ENCODE measurements at places on chromosomes 6 and 20.

GRCh38 chr20:433300-433975 lies 25.3 kb downstream of the RBCK1 start:
- DNase-seq = peak; percentile 64

- DNase-seq = no peak
Observed at GRCh38 chr6:46234156-46234556, 63.4 kb upstream of the ENPP5 start.

GRCh38 chr6:127136786-127137185 lies 18.3 kb downstream of the RSPO3 start:
- DNase-seq = no peak

DNA sequence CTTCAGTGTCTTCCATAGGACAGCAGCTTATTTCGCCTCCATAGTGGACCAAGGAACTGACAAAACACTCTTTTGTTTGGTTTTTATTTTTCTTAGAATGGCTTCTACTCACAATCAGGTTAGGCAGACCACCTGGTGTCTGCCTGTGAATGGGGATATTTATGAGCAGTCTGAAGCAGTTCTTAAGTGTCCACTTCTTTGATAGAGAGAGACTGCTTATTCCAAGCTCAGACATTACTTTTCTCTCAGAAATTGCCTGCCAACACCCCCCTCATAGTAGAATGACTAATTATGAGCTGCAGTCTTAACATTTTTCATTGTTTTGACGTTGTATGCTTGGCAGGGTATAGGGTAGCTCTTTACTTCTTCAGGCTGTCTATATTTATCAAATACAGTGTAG lies 174.7 kb downstream of the ZFAND3 start:
- peak; percentile 63 for DNase-seq

GRCh38 chr6:37524025-37524969 lies 24.6 kb upstream of the CCDC167 start:
- DNase-seq = peak; percentile 87

- DNase-seq = peak; percentile 91
Observed at GRCh38 chr20:32652739-32653526, 20.8 kb downstream of the C20orf203 start.

- DNase-seq = peak; percentile 8
Observed at GRCh38 chr6:84731901-84732300, 32.5 kb downstream of the TBX18 start.

DNA sequence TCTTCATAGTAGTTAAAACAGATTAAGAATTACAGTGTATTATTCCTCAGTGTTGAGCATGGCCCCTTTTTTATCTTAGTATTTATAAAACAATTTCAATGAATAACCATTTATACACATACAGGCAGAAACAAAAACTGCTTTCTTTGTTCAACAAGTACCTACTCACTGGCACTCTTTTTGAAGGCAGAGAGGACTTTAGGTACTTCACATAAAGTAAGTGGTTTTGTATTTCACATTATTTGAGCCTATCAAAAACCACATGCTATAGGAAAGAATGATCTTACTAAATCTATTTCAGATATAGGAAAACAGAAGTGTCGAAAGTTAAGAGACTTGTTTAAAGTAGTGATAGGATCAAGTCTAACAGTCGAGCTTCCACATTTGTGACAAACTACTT lies 73.8 kb downstream of the PRKN start:
- DNase-seq = no peak

DNA sequence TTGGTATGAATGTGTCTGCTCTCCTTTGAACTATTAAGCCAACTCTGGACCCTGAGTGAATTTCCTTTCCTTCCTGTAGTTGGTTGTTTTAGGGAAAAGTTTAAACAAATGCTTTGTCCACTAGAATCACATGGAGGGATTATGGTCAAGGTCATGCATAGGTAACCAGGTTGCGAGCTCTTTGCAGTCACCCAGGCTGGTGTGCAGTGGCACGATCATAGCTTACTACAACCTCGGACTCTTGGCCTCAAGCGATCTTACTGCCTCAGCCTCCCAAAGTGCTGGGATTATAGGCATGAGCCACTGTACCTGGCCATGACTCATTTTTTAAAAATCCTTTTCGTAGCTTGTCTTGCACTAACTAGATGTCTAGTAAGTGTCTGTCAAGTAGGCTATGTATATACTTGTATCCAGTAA lies 88.0 kb upstream of the SOX4 start:
- no peak for DNase-seq

DNA sequence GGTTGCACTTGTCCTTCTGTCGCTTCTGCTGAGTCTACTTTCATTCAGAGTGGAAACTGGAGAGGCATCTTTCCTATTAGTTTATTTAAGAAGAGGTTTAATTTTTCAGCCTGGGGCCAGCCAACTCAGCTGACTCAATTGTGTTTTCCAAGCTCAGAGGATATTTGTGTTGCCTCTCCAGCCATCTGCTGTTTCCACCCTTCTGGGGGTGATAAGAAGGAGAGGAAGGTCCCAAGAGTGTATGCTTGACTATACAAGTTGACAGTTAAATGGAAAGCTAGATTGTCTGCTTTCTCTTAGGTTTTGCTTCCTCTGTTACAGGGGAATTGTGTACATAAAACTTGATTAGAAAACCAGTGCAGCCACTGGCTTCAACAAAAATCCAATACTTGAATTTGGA lies 3.0 kb downstream of the PSMF1 start:
- DNase-seq = no peak

DNA sequence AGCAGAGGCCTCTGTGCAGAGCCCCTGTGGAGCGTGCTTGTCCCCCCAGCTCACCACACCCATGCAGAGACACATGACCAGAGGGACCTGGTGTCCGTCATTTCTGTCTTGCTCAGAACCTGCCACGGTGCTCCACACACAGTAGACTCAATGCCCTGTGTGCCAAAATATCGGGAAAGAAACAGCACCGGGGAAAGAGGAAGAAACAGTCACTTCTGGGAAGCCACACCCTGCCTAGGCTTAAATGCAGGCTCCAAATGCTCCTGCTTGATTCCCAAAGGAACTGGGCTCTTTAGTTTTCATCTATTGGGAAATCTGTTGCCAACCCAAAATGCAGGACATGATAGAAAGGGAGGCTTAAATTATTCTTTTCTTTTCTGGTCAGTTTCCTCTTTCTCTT lies 503.9 kb downstream of the CD83 start:
- DNase-seq = no peak

GRCh38 chr6:46062312-46062711 lies 46.7 kb upstream of the CLIC5 start:
- no peak for DNase-seq

- DNase-seq = peak; percentile 84
Observed at GRCh38 chr20:58112017-58112781, 116.3 kb downstream of the ANKRD60 start.

DNA sequence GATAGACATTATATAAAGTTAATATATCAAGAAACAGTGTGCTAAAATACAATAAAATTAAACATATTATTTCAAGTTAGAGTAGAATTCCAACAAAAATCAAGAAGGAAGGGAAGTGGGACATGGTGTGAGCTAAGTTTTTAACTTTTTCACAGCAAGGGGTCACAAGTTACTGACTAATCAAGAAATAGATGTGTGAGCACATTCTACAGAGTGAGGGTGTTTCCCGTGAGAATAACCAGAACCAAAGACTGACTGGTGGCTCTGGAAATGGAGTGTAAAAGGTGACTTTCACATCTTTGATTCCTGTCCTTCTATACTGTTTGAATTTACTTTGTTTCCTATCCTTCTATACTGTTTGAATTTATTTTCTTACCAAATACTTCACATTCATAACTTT lies 206.6 kb downstream of the TASP1 start:
- DNase-seq = no peak

GRCh38 chr6:2944405-2945152 lies 26.8 kb downstream of the SERPINB6 start:
- no peak for DNase-seq

DNA sequence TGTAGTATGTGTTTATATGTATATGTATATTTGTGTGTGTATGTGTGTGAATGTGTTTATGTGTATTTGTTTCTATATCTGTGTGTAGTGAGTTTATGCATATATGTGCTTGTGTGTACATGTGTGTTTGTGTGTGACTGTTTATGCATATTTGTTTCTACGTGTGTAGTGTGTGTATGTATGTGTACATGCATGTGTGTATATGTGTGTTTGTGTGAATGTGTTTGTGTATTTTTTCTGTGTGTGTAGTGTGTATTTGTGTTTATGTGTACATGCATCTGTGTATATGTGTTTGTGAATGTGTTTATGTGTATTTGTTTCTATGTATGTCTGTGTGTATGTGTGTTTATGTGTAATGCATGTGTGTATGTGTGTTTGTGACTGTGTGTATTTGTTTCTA lies 12.1 kb upstream of the SMOC2 start:
- no peak for DNase-seq

DNA sequence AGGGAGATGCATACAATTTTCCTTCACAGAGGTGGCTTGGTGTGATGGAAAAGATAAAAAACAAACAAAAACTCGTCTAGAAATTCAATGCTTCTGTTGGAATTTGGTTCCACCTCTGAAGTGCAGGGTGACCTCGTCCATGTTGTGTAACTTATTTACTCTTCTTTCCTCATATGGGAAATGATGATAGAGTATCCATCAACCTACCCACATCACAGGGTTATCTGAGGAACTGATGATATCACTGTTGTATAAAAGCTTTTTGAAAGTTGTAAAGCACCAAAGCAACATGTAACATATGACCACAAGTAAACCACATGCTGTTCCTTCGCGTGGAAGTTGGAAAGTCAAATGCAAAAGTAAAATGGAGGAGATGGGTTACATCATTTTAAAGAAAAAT lies 212.0 kb upstream of the SGK1 start:
- DNase-seq = no peak

GRCh38 chr20:59214073-59214472 lies 50.5 kb downstream of the ZNF831 start:
- no peak for DNase-seq

DNA sequence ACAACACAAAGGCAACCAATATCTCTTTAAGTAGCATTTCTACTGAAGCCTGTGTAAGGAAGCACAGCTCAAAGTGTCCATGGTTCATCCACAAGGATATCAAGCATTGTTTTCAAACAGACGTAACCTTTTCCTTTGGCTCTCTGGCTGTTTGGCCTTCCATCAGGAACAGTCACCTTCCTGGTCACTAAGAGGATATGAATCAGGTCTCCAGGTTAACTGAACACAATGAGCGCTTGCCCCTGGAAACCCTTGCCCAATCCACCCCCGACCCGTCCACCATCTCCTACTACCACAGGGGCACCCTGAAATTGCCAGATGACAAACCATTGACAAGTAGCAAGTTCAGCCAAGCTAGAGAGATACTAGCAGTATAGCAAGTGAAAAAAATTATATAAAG lies 114.4 kb upstream of the COL21A1 start:
- peak; percentile 51 for DNase-seq

DNA sequence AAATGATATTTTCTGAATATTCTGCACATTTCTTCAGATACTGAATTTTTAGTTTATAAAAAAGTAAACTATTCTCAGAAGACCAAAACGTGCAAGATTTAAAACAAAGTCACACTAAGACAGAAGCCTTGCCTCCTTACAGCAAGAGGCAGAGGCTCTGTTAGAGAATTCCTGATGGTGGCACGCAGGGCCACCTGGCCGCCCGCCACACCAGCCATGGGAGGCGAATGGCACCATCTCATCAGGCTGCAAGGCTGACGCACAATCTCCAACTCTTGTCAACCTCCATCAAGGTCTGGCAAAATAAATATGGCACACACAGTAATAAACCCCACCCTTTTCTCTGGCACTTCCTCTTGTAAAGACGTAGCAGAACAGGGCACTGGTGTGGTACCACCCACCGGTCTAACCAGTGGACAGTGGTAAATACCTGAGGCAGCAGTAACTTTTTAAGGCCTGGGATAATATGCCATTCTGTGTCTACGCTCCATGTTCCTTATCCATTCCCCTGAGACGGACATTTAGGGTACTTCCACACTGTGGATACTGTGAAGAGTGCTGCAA lies 111.4 kb downstream of the WDR27 start:
- DNase-seq = no peak
